Stimulated activated CD4-positive, alpha-beta T cell treated with anti-CD3 and anti-CD28 coated beads, TNF-alpha, amount 100 ng/mL, for 4 hours (primary cell): ENCODE measurements at places on chromosomes 12 and 14.

GRCh38 chr12:77642246-77642645 lies 188.4 kb upstream of the NAV3 start:
- DNase-seq, result no peak

GRCh38 chr14:45212231-45212630 lies 40.8 kb downstream of the MIS18BP1 start:
- no peak for DNase-seq

- DNase-seq, result no peak
These were observed 21.4 kb upstream of the GSG1 start for GRCh38 chr12:13124656-13125505.

DNA sequence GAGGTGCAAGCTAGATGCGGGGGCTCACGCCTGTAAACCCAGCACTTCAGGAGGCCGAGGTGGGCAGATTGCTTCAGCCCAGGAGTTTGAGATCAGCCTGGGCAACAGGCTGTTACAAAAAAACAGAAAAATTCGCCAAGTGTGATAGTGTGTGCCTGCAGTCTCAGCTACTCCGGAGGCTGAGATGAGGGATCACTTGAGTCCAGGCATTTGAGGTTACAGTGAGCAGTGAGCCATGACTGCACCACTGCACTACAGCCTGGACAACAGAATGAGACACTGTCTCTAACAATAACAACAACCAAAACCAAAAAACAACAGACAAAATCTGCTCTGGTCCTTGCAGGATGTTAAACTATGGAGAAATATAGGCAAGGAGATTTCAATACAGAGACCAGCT lies 13.9 kb downstream of the BTBD7 start:
- no peak for DNase-seq

GRCh38 chr14:36771028-36771640 lies 109.5 kb downstream of the PAX9 start:
- DNase-seq, result no peak

- no peak for DNase-seq
These were observed 252.9 kb upstream of the KRR1 start for GRCh38 chr12:75764091-75764841.

GRCh38 chr14:60300019-60300418 lies 51.0 kb downstream of the PPM1A start:
- DNase-seq, result no peak

GRCh38 chr12:34292736-34293625 lies 270.7 kb downstream of the ALG10 start:
- no peak for DNase-seq

DNA sequence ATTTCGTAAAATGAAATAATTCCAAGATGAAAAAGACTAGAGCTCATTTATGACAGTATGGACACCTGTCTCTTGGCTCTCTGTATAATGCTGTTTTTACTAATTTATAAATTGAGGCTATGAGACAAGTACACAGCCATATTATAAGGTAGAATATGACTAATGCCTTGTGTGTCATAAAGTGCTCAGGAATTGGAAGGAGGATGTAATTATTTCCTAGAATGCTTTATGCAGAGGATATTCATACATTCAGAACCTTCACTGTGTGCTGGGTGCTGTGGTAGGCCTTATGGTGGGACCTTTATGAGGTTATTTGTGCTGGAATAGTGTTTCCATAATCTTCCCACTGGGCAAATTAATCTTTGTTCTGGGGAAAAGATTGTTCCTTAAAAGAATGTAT lies 13.3 kb downstream of the PCNX1 start:
- DNase-seq, result no peak

DNA sequence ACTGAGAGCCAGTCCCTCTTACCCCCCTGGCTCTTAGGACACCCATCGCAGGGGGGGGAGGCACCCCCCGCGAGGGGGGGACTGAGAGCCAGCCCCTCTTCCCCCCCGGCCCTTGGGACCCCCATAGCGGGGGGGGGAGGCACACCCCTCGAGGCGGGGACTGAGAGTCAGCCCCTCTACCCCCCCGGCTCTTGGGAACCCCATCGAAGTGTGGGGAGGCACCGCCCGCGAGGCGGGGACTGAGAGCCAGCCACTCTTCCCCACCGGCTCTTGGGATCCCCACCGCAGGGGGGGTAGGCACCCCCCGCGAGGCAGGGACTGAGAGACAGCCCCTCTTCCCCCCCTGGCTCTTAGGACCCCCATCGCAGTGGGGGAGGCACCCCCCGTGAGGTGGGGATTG lies 48.8 kb downstream of the DDX11 start:
- DNase-seq, result no peak

GRCh38 chr12:23431006-23431405 lies 518.5 kb downstream of the SOX5 start:
- DNase-seq, result no peak

GRCh38 chr14:24253936-24254335 lies 9.0 kb downstream of the TGM1 start:
- DNase-seq, result no peak

- DNase-seq, result peak; percentile 13
These were observed 73.6 kb downstream of the TESC start for GRCh38 chr12:117025481-117026151.
